ENCODE measurements at places on chromosomes 5 and 9.

- DNase-seq = no peak
Measured at GRCh38 chr9:6355728-6356127, 27.6 kb downstream of the TPD52L3 start.

DNA sequence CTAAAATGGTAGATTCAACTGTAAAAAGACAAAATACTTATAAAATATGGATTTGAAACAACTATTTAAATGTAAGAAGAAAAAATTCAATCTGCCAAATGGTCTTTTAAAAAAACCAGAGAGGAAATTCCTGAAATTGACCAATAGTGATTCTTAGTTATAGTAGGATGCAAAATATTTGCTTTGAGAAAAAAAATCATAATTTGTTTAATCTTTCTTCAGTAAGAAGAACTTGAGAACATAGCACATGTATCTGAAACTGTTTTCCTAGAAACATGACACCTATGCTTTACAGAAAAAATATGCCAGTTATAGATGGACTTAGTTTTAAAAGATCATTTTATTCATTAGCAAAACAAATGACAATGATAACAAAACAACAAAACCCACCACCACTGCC, 186.9 kb upstream of the CD180 start:
- no peak for DNase-seq

DNA sequence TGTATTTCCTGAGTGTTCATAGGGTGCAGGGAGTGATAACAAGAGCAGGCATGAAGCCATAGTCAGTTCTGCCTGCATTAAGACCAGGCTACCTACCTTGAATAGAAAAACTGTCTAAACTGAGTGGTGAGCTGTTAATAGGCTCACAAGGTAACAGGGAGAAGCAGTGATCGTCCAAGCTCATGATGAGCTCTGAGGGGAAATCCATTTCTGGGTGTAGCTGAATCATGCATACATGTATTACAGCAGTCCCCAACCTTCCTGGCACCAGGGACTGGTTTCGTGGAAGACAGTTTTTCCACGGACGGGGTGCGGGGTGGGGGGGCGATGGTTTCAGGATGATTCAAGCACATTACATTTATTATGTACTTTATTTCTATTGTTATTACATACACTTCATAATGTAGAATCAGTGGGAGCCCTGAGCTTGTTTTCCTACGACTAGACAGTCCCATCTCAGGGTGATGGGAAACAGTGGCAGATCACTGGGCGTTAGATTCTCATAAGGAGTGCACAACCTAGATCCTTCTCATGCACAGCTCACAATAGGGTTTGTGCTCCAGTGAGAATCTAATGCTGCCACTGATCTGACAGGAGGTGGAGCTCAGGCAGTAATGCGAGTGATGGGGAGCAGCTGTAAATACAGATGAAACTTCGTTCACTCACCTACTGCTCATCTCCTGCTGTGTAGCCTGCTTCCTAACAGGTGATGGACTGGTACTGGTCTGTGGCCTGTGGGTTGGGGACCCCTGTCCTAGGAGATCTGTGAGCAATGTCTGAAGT, 100.0 kb upstream of the IL6ST start:
- no peak for DNase-seq

DNA sequence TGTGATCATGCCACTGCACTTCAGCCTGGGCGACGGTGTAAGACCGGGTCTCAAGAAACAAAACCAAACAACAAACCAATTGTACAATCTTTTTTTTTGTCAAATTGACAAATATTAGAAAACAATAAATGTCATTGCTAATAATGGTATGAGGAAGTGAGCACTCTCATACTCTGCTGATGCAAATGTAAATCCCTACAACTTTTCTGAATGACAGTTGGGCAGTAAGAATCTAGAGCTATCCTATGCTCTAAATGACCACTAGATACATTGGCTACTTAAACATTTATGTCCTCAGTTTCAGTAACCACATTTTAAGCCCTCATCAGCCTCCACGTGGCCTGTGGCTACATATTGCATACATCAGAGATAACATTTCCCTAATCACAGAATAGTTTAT, 256.2 kb downstream of the FER start:
- no peak for DNase-seq

- no peak for DNase-seq
Measured at GRCh38 chr5:175253597-175253996, 190.4 kb downstream of the DRD1 start.

DNA sequence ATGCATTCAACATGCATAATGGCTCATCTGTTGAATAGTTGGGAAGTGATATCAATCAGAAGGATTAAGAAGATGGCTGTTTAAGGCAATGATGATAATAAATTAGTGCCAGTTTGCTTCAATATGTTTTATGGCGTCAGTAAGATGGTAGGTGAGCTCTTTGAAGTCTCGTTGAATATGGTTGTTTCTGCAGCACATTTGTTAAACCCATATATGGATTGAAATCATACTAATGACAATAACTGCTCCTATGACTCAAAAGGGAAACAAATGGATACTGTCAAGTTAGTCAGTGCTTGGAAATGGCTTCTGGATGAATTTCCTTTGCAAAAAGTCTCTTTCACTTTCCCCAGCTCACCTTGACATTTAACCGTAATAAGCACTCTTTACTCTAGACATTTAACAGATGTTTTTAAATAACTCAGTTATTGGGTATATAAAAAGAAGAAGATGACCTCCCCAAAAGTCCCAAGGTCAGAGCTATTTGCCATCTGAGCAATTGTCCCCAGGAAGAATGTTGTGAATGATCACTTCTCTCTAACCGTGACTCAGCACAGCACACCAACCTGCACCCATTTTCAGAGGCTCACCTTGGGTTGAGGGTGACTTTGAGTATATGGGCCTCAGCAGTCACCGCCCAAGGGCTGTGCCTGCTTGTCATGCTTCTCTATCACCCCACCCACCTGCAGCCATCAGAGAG, 133.4 kb downstream of the GRIA1 start:
- no peak for DNase-seq

DNA sequence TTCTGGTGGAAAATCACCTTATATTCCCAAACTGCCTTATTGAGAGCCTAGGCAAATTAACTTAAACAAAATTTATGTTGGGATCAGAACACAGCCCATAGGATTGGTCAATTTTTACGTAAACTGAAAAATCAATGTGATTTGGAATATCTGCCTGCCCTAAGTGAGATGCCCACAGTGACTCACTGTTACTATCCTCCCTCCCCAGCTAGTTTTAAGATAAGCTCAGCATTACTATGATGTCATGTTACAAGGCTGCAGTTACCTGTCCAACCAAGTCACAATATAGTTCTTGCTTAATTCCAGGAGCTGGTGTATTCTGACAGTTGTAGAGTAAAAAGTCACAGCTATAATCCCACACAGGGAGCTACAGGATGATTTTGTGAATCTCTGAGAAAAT, 23.1 kb downstream of the SKP1 start:
- DNase-seq = no peak

DNA sequence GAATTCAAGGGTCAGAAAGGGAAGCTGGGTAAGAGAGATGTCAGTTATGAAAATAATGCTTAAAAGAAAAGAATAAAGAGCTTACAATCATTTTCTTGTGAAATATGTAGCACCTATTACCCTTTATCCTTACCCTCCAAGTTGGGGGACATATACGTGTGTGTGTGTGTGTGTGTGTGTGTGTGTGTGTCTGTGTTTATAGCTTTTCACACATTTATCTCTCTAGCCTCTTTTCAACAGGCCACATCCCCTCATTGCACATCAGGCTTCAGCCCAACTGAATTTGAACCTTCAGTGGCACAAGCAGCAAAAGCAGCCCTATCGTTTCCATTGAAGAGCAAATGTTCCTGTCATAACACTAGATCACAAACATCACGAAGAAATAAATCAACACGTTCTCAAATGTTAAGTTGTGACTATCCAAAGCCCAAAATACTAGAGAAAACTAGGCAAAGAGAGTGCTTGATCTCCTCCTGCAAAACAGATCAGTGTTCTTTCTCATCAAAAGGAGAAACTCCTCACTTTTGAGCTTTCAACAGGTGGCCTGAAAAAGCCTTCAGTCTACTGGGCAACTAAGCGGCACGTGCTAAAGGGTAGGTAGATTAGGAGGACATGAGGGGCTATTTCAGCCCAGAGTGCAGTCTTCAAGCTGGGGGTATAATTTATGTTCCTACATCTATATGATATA, 416.4 kb downstream of the EFNA5 start:
- no peak for DNase-seq

Measured in Calu3 (cell line).